ENCODE measurements at places on chromosomes 7 and 10. TPM values are rescaled to one million over a fixed set of nuclear protein-coding genes. Genes with fewer than 3 reads are reported as not detected.

GPC2 gene
- 65.2 TPM for total RNA-seq

COL26A1 gene
- total RNA-seq = 44.5 TPM

CLRN3 gene
- total RNA-seq = 2.7 TPM

GRCh38 chr10:33557313-33557712 lies 222.8 kb upstream of the NRP1 start:
- no peaks in the 10 kb centered on the region for H3K36me3 ChIP-seq
- H3K4me3 ChIP-seq = no peak overlapping the region
- H3K27me3 ChIP-seq = peaks cover 10% of the 10 kb centered on the region
- no peak for DNase-seq
- H3K27ac ChIP-seq = no peak overlapping the region

GRCh38 chr7:88346357-88346756 lies 39.7 kb upstream of the STEAP4 start:
- no peak for DNase-seq
- no peak overlapping the region for H3K27ac ChIP-seq
- peaks cover 14% of the 10 kb centered on the region for H3K4me1 ChIP-seq
- H3K4me3 ChIP-seq = no peak overlapping the region

DNA sequence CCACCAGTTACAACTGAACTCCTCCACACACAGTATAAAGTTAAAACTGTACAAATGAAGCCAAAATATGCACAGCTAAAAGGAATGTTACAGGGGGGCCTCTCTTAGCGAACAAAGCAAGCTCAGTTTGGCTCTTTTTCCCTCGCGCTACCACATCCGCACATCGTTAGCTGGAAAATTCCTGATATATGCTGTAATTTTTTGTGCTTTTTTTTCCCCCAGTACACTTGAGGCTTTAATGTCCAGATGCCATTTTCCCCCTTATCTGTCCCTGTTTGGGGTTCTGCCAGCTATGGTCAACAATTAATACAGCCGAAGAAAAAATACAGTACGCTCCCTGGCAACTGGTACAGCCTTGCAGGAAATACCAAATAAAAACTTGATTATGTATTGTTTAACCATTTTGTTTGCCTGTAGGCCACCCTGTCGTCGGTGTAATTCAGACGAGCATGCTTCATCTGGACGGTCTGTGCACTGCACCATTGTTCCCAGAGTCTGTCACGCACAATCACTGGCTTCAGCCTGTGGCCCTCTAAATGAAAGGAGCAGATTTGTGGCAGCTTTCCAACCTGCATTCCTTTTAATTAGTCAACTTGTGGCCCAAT lies 108.1 kb upstream of the FAM133B start:
- H3K27me3 ChIP-seq = no peaks in the 10 kb centered on the region
- peaks cover 37% of the 10 kb centered on the region for H3K4me1 ChIP-seq
- no peak overlapping the region for H3K4me3 ChIP-seq
- no peaks in the 10 kb centered on the region for H3K36me3 ChIP-seq
- peak overlapping the region; percentile 86 for H3K27ac ChIP-seq

- H3K4me1 ChIP-seq = peaks cover 2% of the 10 kb centered on the region
- no peak overlapping the region for H3K4me3 ChIP-seq
- no peak for DNase-seq
These were observed 168.8 kb upstream of the CDCA7L start for GRCh38 chr7:22114440-22114981.

GRCh38 chr10:60578217-60578616 lies 188.5 kb upstream of the ANK3 start:
- DNase-seq = no peak
- no peak overlapping the region for H3K27ac ChIP-seq
- no peak overlapping the region for H3K4me3 ChIP-seq
- peaks cover 2% of the 10 kb centered on the region for H3K36me3 ChIP-seq
- peaks cover 12% of the 10 kb centered on the region for H3K4me1 ChIP-seq

GRCh38 chr7:1644341-1645070 lies 25.6 kb upstream of the ELFN1 start:
- no peak overlapping the region for H3K4me3 ChIP-seq
- no peaks in the 10 kb centered on the region for H3K4me1 ChIP-seq
- DNase-seq = no peak
- H3K36me3 ChIP-seq = no peaks in the 10 kb centered on the region
- peaks cover 14% of the 10 kb centered on the region for H3K27me3 ChIP-seq
- no peak overlapping the region for H3K27ac ChIP-seq

DNA sequence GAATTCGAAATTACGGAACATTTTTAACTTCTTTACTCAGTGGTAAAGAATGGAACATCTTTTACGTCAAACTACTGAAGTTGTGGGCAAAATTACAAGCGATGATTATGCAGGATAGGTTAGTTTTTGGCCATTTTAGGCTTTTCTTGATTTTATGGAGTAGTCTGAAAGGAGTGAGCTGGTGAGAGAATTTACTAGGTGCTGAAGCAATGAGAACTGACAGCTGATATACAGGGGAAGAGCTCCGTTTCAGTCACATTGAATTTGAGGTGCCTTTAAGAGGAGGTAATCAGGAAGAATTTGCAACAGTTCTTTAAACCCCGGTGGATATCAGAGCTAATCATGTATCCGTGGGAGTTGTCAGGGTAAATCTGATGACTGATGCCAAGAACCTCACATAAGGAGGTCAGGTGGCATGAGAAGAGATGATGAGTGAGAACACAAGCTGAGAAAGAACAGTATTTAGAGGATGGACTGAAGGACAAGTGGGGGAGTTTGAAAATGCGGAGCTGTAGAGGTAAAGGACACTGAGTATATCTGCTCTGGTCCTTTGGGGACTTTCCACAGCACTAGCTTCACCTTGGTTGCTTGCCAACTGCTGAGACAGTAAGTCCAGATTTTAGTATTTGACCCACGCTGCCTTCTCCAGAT lies 104.3 kb downstream of the AHR start:
- no peaks in the 10 kb centered on the region for H3K36me3 ChIP-seq
- no peaks in the 10 kb centered on the region for H3K4me1 ChIP-seq
- H3K27me3 ChIP-seq = no peaks in the 10 kb centered on the region
- no peak overlapping the region for H3K4me3 ChIP-seq
- H3K27ac ChIP-seq = no peak overlapping the region

GRCh38 chr10:86342111-86342863 lies 24.3 kb downstream of the GRID1 start:
- H3K27me3 ChIP-seq = peaks cover 12% of the 10 kb centered on the region
- peaks cover 3% of the 10 kb centered on the region for H3K4me1 ChIP-seq
- no peak overlapping the region for H3K4me3 ChIP-seq
- no peak overlapping the region for H3K27ac ChIP-seq
- DNase-seq = no peak
- no peaks in the 10 kb centered on the region for H3K36me3 ChIP-seq

- no peaks in the 10 kb centered on the region for H3K27me3 ChIP-seq
- DNase-seq = no peak
- H3K27ac ChIP-seq = no peak overlapping the region
- no peaks in the 10 kb centered on the region for H3K4me1 ChIP-seq
These were observed 111.2 kb upstream of the PTN start for GRCh38 chr7:137454767-137455166.

- peaks cover 3% of the 10 kb centered on the region for H3K27me3 ChIP-seq
- H3K4me3 ChIP-seq = no peak overlapping the region
- H3K36me3 ChIP-seq = no peaks in the 10 kb centered on the region
- no peak for DNase-seq
- no peak overlapping the region for H3K27ac ChIP-seq
These were observed 74.1 kb downstream of the VIPR2 start for GRCh38 chr7:159070431-159071148.

All from progenitor cell of endocrine pancreas (in vitro differentiated cells).